ENCODE measurements at places on chromosomes 16 and 17.

DNA sequence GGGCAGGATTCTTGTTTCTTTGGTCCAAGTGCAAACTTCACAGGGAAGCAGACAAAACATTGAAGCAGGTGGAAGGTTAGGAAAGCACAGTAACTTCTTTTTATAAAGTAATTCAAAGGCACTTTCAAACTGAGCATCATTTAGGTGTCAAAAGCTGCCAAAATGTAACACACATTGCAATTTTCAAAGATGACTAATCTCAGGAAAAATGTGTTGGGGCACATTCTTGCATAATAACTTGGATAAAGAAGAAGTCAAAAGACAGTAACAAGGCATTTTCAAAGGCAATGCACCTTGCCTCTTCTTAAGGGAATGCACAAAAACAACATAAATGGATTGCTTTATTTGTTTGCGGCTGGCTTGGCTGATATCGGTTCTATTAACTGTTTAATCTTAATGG, 3.6 kb downstream of the KCNJ2 start:
- DNase-seq = no peak

- DNase-seq = no peak
These were observed 1.3 kb downstream of the TIMP2 start for GRCh38 chr17:78923660-78924453.

- no peak for DNase-seq
These were observed 68.0 kb upstream of the GAS7 start for GRCh38 chr17:10266296-10266876.

GRCh38 chr17:71866095-71866494, 254.7 kb upstream of the SOX9 start:
- no peak for DNase-seq

GRCh38 chr17:75242461-75243042, 18.9 kb downstream of the GGA3 start:
- DNase-seq = no peak

- no peak for DNase-seq
These were observed 24.9 kb downstream of the HYDIN start for GRCh38 chr16:71205482-71206131.

DNA sequence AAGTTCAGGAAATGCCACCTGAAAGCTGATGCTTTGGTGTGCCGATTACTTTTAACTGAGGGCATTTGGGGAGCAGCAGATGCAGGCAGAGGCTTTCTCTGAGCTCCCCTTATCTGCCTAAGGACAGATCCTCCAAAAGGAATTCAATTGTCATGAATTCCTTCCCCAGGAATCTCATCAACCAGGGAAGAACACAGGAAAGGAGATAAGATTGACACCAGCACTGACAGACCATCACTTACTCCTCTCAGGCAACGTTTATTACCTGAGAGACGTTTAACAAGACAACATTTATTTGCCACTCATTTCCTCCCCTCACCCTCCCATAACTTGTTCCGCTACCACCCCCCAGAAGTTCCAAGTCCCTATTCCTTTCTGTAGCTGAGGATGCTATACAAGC, 17.6 kb upstream of the CDRT4 start:
- DNase-seq = no peak

DNA sequence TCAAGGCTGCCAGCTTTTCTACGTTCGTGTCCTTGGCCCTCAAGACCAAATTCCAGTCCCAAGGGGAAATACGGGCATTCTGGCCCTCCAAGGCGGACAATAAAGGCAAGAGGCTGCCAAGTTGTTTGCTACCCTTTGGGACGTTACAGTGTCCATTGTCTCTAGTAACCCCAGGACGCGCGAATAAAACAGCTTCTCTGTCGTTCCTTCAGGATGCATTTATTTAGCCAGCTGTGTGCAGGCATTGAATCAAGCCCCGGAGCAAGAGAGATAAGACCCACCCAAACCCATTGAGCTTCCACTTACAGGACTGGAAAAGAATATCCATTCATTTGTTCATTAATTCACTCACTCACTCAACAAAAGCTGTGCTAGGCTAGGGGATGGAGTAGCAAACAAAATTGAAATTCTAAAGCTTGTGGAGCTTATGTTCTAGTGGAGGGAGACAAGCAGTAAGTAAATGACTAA, 656 bp downstream of the MRPL58 start:
- DNase-seq = no peak

DNA sequence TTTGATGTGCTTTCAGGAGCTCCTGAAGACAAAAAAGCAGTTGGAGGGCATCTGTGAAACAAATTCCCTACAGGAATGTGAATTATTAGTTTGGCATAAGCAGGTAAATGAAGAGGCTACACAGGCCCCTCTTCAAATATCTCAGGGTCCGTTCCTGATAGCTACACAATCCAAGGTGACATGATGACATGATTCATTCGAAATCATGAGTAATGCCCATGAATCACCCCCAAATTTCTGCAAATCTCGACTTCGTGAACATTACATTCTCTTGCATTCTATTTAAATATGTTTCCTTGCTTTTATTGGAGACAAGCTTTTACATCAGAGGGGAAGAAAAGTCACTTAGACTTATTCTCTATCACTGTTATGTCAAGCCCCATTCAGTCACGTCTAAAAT, 22.3 kb downstream of the GAN start:
- no peak for DNase-seq

GRCh38 chr17:36602030-36602748, 806 bp downstream of the MRM1 start:
- DNase-seq = no peak

- no peak for DNase-seq
These were observed 55.2 kb upstream of the IRX5 start for GRCh38 chr16:54875443-54875842.

GRCh38 chr17:50935996-50936266, 69.8 kb upstream of the TOB1 start:
- no peak for DNase-seq

GRCh38 chr16:75083813-75084212, 32.8 kb downstream of the LDHD start:
- no peak for DNase-seq

- DNase-seq = no peak
These were observed 158.9 kb downstream of the TRIM37 start for GRCh38 chr17:58947824-58948223.

DNA sequence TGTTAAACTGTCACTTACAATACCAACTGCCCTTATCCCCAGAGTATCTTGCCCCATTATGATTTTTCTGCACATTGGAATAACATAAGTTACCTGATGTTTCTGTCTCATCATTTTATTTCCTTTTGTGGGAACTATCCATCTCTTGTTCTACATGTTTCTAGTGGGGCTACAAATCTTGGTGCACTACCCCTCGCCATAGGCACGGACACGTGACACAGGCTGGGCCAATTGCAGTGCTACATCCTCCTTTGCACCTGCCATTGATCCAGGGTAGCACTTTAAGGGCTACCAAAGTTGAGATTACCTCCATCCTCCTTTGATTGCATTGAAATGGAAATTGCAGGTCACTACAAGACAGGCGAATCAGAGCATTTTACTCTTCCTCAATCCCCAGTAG, 14.2 kb upstream of the SYT17 start:
- no peak for DNase-seq

DNA sequence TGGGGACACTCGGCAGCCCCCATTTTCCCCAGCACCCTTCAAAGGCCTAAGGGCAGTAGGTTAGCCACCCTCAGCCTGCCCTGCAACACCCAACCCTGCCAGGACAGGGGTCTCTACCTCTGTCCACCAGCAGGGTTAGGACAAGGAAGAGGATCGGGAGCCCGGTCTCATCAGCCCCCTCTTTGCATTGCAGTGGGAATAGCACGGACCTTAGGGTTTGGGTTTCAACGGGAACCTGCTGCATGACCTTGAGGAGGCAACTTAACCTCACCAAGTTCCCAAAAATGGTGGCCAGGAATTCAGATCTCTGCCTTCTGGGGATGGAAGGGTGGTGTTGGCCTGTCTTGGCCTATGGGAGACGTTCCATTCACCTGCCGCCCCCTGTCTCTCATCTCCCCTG, 20.2 kb upstream of the SPPL2C start:
- DNase-seq = no peak

DNA sequence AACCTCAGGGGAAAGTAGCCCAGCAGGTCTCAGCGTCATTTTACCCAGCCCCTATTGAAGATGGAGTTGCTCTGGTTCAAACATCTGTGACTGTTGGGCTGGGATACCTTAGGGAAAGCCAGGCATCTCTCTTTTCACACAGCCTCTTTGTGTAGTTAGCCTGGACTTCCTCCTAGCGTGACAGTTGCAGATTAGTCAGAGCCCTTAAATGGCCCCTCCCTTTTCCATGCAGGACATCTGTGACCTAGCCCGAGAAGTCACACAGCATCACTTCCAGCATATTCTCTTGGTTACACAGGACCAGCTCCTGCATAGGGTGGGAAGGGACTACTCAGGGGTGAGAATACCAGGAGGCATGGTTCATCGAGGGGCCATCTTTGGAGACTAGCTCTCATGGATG, 375.0 kb upstream of the RBFOX1 start:
- no peak for DNase-seq

- peak; percentile 47 for DNase-seq
These were observed 5.3 kb upstream of the HIC1 start for GRCh38 chr17:2049333-2050299.

GRCh38 chr17:50034498-50035364, 21.2 kb upstream of the ITGA3 start:
- DNase-seq = no peak

- no peak for DNase-seq
These were observed 12.1 kb upstream of the HS3ST6 start for GRCh38 chr16:1930338-1930720.

DNA sequence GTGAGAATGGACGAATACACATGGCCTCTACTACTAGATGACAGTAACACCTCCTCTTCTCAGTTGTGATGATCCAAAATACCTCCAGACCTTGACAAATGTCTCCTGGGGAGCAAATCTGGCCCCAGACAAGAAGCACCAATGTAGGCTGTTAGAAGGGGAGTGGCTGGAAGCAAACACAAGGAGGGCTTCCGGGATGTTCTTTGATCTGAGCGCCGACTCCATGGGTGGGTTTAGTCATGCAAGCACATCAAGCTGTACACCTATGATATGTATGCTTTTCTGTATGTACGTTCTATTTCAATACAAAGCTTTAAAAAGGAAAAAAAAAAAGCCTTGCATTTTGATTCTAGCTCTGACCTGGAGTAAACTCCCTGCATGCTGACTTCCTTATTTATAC, 61.4 kb downstream of the ARHGAP17 start:
- DNase-seq = no peak

DNA sequence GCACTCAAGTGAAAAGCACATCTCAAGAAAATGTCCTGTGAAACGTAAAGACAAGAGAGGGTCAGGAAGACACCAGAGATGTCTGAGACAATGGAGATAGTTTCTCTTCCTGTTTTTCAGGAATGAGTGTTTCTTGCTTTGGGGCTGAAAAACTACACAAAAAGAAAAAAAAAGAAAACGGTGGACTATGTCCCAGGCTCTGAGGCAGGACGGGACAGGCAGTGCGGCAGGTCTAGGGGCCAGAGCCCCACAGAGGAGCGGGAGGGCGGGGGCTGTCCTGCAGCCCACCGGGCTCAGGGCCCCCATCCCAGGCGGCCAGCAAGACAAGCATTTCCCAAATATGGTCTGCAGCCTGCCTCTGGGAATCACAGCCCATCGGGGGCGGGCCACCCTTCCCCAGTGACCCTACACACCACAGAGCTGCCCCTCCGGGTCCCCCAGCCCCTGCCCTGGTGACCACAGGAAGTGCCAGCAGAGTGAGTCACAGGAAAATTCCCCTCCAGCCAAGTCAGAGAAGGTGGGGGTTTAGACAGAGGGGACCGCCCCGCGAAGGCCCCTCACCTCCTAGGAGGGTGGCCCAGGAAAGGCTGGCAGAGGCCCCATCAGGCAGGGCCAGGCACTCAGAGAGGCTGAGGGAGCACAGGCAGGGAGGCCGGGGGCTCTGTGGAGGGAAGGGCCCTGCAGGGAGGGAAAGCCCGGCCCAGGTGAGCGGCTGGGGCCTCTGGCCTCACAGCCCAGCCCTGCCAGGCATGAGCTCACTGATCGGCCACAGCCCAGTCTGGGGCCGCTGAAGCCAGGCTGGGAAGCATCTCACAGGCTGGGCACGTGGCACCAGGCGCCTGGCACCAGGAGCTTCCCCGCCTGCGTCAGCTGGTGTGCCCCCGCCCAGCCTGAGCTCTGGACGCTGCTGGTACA, 6.3 kb downstream of the BCAR1 start:
- peak; percentile 85 for DNase-seq

DNA sequence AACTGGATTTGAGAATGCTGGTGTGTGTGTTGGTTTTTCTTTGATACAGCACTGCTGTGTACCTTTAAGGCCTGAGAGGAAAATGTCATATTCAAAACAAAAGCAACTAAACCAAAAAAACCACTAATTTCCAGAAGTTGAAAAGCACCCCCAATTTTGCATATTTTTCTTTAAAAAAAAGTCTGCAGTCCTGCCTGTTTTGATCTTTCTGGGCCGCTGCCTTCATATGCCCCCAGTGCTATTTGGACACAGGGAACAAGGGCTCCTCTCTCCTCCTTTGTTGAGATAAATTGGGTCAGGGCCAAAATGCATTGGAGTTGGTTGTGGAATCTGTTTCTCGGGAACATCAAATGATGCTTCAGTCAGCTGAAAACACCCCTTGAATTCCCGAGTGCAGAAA, 26.9 kb downstream of the GPT2 start:
- DNase-seq = no peak

DNA sequence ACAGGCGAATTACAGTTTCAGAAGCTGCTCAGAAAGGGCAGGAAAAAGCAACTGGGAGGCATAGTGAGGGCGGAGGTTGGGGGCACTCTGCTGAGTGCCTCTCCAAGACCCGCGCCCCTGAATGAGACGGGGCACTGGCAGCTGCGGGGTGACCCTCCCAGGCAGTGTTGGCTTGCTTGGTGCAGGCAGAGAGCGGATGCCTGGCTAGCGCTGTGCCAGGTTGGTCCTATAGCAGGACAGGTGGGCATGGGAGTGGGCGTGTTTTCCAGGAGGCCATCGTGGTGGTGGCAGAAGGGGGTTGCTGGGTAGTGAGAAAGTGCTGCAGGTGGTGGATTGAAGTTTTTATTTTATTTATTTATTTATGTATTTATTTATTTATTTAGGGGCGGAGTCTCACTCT, 16.0 kb upstream of the SBK1 start:
- no peak for DNase-seq

GRCh38 chr17:6523809-6524355, 32.5 kb downstream of the PITPNM3 start:
- DNase-seq = no peak

DNA sequence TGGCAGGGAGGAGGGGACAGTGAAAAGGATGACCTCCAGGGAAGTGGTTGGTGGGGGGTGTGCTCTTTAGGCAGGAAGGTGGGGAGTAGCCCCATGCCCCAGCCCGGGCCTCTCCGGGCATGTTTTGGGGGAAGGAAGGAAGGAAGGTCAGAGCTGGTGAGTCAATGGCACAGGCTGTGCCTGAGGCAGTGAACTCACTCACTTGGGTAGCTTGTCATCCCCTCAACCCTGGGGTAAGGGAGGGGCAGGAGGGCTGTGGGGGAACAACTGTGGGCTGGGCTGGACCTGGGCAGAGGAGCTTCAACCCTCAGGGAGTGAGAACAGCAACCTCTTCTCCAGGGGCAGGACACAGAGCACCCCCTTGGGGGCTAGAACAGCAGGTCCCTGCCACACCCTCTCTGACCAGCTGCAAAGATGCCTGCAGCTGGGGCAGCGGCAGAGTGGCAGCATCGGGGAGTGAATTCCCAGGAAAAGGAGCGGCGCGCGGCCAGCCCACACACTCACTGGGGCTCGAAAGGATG, 6.3 kb downstream of the CSF3 start:
- DNase-seq = no peak

- DNase-seq = peak; percentile 74
These were observed 26.0 kb upstream of the ERN1 start for GRCh38 chr17:64155751-64156544.
